ENCODE measurements at places on chromosomes 11 and 22. TPM values are rescaled to one million over a fixed set of nuclear protein-coding genes. Genes with fewer than 3 reads are reported as not detected.

Gene ZNF215
- total RNA-seq: 18.2 TPM

Gene OR10A2
- total RNA-seq: not detected

Gene ROM1
- 0.79 TPM for total RNA-seq

Gene CRACR2B
- total RNA-seq: 29.0 TPM

Gene SLC25A17
- total RNA-seq: 26.5 TPM

All from H9 (cell line).